ENCODE measurements at places on chromosomes 4 and X.

DNA sequence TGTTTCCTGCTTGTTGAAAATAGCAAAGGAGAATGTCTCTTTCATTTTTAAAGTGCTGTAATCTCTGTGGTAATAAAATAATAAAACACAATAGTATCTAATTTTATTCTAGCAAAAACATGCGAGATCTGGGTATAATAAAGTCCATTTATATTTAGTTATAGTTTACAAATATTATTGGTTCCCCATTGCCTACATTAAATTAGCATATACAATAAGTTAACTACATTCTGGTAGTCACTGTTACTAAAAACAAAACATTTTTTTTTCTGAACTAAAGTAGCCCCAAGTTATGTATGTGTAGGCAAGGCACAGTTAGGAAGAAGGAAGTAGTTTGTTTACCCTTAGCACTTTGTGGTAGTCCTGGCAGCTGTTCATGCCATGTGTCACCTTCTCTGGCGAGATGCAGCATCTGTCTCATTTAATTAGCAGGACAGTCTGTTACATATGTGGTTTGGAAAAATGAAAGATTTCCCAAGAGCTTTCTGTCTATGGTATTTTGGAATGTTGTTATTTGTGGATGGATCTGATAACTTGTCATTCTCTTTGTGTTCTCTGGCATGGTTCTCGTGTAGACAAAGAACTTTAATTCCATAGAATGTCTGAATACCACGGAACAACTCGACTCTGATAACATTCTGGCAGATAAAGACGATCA is 231.3 kb upstream of the PITX2 start:
- DNase-seq, result no peak

- DNase-seq, result peak; percentile 92
Measured at GRCh38 chrX:53224860-53225797, at the start of gene KDM5C. TSS of gene KDM5C (minus strand) at chrX:53225207. CDS start at chrX:53224889, 318 bp downstream.

GRCh38 chrX:68049466-68049865 is 383.8 kb downstream of the OPHN1 start:
- no peak for DNase-seq

DNA sequence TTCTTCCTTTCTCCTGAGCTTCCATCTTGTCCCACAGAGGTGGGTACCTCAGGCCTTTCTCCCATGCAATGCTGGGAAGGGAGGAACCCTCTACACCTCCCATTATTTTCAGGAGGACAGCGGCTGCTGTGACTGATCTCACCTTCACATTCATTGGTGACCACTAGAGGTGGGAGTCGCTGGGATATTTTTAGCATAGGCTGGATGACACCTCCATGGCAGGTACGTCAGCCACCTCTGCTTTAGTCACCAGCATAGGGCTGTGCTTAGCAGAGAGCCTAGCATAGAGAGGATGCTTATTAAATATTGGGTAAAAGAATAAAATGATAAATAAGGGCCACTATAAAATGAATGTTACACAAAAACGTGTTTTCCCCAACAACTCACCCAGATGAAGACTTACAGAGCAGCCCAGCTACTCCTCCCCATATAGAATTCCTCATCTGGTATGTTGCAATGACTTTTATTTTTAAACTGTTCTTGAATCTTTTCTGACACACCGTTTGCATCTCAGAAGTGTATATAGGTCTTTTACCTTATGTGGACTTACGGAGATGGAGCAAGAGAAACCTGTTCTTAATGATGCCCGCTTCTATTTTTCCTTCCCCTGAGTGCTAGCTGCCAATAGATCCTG is 60.9 kb upstream of the SORBS2 start:
- DNase-seq, result no peak

- DNase-seq, result no peak
Measured at GRCh38 chrX:128769495-128769894, 717.3 kb upstream of the ACTRT1 start.
